ENCODE measurements at places on chromosomes 2 and 18. TPM values are rescaled to one million over a fixed set of nuclear protein-coding genes. Genes with fewer than 3 reads are reported as not detected.

DNA sequence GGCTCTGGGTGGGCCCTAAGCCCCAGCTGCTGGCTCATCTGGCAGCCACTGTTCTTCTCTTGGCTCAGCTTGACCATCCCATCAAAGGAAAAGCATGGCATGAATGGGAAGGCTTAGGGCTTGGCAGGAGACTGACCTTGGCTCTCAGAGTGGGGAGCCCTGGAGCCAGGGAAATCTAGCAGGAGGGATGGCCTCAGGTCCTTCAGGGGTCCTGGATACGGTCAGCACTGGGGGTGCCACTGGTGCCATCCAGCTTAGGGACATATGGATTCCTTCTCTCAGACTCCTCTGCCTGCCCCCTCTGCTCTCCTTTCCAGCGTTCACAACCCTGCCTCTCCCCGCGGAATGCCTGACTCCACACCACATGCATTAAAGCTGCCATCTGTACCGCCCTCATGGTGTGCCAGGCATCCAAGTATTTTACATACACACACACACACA, 165.5 kb upstream of the HAAO start:
- DNase-seq = no peak

DNA sequence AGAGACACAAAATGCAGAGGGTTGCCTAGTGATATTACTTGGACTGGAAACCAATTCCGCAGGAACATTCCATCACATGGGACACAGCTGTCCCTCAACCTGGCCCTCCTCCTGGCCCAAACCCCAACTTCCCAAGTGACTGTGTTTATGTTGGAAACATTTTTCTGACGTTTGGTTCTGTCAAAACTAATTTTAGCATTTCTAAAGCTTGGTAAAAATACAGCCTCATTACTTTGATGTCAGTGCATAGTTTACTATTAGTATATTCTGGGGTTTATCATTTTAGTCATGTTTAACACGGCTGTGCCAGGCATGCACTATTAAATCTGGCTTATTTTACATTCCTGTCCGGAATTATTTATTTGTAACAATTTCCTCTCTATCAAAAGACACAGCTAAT, 69.9 kb downstream of the GLI2 start:
- DNase-seq = no peak

DNA sequence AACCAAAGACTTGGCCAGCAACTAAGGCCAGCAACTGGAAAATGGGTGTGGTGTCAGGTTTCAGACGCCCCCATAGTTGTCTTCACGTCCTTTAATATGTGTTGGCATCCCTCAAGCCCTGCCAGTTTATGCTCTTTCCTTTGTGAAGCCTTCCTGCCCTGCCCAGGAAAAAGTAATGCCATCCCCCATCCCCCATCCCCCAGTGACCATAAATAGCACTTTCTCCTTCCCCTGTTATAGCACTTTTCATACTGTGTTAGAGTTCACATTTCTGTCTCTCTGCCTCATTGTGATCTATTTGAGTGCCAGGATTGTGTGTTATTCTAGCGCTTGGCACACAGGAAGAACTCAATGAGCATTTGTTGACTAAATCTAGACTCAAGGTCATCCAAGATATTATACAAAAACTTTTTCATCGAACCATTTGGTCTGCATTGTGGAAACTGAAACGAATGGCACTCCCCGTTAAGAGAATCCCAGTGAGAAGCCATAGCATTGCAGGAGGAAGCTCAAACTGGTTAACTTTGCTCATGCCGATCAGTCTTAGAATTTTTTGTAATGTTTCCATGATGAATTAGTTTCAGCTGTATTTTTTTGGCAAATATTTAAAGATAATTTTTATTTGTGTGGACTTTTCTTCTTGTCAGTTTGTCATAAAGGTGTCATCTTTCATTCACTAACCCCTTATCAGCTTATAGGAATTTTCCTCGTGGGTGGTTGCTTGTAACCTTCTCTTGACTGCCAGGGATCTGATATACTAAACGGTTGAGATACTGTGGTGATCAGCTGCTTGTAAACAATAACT, 15.7 kb downstream of the CRIM1 start:
- no peak for DNase-seq

Gene ZDBF2
- total RNA-seq = 11.7 TPM

DNA sequence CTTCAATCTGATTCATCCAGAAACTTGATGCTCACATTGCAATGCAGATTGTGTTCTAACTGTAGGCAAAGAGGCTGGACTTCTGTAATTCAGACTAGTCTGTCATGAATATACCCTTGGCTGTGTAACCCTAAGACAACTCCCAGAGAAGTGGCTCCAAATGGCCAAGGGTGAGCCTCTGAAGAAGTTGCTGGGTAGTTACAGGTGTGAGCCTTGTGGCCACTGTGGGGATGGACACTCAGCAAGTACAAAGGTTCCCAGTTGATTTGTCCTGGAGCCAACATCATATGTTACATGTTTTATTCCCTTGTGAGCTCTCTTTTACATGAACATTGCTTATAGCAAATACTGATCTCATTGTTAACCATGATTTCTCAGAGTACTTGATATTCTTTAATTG, 94.8 kb upstream of the KCNJ3 start:
- DNase-seq = no peak

- DNase-seq = no peak
Observed at GRCh38 chr2:162092658-162093556, 18.9 kb upstream of the DPP4 start.

All from upper lobe of left lung (tissue), 6 donors.